Psoas muscle (tissue), 8 donors: ENCODE measurements at places on chromosomes 2 and 18. TPM values are rescaled to one million over a fixed set of nuclear protein-coding genes. Genes with fewer than 3 reads are reported as not detected.

Gene SGO2
- 1.1 TPM for polyA plus RNA-seq

Gene OTOS
- polyA plus RNA-seq = not detected

DNA sequence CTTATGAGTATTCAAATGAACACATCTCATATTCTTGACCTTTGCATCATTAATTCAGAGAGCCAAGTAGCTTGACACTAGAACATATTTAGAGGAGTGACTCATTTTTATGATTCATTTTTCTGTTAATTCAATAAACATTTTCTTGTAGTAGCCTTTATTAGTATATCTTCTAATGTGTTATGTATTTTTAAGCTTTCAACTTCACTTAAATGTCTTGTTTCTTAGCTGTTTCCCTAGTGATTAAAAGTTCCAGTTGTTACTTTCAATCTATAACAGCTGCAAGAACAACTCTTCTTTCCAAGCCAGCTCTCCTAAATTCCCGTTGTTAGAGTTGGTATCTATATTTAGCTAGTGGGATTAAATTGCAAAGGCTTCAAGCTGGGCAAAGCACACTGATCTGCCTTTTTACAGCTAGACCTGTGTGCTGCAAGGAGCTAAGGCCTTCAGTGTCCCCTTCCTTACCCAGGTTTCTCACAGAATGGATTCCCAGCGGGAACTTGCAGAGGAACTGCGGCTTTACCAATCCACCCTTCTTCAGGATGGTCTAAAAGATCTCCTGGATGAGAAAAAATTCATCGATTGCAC is at the start of gene KLHL41:
Gene KLHL41 (plus strand): TSS at position 405 of the 588 bp plus-strand sequence. CDS start 77 bp downstream, at position 482.
- DNase-seq = no peak

DNA sequence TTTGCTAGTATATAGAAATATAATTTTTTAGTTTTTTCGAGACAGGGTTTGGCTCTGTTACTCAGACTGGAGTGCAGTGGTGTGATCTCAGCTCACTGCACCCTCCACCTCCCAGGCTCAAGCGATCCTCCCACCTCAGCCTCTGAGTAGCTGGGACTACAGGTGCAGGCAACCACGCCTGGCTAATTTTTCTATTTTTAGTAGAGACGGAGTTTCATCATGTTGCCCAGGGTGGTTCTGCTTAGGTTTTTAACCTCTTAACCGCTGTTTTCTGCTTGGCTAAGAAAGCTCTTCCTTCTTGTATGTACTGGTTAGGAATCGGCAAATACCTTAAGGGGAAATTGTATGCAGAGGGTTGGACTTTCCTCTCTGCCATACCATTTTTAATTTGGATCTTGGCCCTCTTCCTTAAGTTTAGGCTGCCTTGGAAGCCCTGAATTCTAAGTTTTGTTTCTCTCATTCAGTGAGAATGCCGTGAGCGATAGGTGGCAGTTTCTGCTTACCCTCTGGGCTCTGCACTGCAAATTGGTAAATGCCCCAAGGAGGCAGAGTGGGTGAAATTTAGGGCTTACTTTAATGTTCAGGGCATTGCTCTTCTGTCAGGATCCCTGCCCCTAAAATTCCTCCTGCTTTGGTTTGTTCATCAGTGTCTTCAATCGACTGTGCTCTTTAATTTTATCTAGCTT is 32.3 kb downstream of the EML6 start:
- no peak for DNase-seq

- no peak for DNase-seq
Observed at GRCh38 chr2:134290358-134290757, 36.5 kb downstream of the MGAT5 start.

GRCh38 chr2:169361706-169362117 is 622 bp downstream of the LRP2 start:
- no peak for DNase-seq

- DNase-seq = no peak
Observed at GRCh38 chr18:3319894-3320454, 58.0 kb downstream of the MYL12B start.

DNA sequence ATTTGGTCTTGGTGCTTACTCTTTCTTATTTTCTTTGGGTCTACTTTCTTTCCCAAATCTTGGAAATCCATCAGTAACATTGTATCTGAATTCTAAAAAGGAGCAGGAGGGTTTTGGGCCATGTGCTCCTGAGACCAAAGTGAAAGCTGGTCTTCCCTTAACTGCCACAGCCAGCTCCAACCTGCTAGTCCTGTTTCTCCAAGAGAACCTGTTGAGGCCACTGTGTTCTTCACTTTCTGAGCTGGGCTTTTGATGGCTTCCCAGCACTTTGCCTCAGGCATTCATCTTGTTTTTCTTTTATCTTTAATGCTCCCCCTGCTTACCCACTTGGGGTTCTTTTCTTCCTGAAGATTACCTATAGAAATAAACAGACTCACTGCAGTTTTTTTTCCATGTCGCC is 53.3 kb downstream of the ARHGAP28 start:
- DNase-seq = no peak
